ENCODE measurements at places on chromosomes 7 and 10.

DNA sequence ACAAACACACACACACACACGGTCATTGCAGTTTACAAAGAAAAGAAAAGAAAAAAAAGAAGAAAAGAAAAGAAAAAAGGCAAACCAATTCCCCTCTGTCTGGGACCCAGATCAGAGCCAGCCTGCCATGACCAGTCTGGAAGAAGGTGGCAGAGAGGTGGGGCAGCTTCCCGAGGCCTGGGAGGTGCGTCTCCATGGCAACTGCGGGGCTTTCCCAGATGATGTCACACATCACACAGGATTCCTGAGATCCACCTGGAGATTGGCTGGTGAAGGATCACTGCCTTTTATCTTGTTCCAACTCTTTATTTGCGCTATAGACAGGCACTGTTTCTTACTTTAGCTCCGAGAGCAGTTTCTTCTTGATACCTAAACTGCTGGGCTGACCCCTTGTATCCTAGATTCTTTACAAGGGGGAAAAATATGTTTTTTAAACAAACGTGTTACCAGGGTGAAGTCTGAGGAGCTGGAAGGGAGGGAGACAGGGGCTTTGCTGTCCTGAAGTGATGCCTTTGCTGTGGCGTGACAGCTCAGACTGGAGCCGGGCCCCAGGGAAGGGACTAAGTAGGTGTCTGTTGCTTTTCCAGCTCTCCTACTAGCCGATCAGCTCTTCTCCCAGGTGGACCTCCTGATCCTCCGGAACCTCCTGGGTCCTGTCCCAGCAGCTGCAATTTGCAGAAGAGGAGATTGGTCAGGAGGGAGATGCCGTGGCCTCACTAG, 298.5 kb downstream of the KLF6 start:
- DNase-seq: no peak

DNA sequence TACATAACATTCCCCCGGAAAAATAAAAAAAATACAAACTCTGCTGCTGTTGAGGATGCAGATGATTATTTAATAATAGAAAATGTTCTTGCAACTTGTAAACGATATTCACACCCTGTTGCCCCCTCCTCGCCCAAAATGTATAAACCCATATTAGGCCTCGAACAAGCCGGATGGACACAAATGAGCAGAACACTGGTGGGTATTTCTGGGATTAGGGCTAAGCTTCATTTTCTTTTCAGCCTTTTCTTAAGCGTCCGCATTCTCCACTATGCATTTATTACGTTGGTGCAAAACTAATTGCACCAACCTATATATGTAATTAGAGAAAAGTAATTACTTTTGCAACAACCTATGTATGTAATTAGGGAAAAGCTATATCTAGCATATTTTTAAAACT, 349 bp upstream of the GNG11 start:
- no peak for DNase-seq

- no peak for DNase-seq
Observed at GRCh38 chr10:76666891-76667290, 970.7 kb downstream of the KCNMA1 start.

DNA sequence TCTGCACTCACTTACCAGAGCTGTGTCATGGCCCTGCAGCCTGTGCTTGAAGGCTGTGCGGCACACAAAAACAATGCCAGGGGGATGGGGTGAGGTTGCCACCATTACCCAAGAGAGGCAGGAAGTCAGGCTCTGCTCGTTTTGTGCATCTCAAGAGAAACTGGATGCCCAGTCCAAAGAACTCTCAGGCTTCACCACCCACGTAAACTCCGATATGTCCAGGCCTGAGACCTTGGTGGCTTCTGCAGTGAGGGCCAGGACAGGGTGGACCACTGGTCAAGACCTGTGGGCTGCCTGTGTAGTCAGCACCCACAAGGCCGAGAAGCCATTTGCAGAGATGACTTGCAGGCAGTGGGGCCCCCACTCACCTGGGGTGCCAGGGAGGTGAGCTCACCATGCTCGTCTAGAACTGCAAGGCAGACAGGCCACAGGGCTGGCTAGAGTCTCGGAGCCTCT, 54.7 kb upstream of the EBF3 start:
- DNase-seq: no peak

DNA sequence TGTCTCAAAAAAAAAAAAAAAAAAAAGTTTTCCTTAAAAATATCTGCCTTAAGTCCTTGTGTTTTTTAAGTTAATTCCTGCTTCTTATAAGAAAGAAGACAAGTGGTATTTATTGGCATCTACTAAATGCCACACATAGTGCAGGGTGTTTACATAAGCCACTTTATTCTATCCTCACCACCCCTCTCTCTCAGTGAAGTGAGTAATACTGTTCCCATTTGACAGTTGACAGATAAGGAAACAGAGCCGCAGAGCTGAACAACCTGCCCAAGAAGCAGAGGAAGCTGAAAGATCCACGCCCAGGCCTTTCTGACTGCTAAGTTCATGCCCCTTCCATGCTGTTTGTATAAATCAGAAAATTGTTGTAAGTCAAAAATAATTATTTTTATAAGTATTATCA, 54.1 kb downstream of the ABLIM1 start:
- DNase-seq: no peak

DNA sequence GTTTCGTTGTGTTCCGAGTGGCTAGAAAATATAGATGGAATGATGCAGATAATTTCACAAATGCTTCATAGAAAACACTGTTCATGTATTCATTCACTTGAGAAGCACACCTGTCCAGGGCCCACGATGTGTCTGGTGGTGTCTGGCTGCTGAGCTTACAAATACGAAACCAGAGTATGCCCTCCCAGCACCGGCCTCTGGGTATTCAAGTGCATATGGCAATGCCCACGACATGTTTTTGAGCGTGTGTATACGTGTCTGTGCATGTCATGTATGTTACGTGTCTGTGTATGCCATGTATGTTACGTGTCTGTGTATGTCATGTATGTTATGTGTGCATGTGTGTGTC, 37.9 kb downstream of the IL2RA start:
- DNase-seq: no peak

GRCh38 chr10:14532473-14533251, 201.9 kb upstream of the FRMD4A start:
- no peak for DNase-seq

DNA sequence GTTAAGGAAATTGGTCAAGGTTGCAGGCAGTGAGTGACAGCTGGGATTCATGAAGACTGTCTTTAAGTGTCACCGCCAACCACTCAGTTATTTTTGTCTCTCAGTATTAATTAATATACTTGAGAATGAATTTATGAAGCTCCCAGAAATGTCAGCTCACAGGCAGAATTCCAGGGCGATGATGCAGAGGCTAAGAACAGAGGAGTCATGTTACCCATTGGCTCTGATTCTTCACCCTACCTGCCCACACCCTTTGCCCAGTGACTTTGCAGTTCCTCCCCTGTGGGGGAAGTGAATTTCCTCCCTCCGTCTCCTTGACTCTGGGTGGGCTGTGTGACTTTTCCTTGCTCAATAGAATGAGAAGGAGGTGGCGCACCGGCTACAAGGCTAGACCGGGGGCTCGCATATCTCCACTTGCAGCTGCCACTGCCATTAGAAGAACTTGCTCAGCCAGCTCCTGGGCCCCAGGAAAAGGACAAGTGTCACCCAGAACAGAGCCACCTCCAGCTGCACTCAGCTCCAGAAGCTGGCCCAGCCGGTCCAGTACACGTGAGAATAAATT, 157.1 kb upstream of the PRKCQ start:
- DNase-seq: no peak

DNA sequence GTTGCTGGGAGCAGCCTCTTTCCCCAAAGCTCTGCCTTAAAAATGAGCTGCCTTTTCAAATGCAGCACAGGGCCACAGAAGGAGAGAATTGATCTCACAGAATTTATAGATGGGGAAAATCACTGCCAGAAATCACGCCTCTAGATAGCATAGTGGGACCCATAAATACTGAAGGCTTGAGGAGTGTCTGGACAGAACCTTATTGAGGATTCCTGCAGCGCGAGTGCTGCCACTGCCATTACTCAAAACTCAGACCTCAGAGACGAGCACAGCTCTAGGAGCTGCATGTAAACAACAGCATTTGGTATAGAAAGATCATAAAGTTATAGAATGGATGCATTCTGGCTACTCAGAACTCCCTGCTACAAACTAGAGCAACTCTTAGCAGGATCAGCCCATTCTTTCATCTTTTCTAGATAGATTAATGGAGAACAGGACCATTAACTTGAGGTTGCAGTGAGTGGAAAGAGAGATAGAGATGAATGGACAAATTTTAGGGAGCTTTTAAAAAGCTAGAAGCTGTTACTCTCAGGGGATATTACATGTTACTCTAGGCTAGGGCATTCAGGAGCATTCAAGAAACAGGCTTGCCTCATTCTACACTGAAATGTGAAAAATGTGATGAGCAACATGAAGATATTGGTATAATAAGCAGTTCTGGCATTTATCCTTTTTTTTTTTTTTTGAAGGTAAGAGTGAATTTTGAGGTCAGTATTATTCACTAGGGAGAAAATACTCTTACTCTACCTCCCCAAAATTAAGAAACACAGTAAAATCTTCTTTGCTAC, 267.2 kb upstream of the SLC26A5 start:
- no peak for DNase-seq

DNA sequence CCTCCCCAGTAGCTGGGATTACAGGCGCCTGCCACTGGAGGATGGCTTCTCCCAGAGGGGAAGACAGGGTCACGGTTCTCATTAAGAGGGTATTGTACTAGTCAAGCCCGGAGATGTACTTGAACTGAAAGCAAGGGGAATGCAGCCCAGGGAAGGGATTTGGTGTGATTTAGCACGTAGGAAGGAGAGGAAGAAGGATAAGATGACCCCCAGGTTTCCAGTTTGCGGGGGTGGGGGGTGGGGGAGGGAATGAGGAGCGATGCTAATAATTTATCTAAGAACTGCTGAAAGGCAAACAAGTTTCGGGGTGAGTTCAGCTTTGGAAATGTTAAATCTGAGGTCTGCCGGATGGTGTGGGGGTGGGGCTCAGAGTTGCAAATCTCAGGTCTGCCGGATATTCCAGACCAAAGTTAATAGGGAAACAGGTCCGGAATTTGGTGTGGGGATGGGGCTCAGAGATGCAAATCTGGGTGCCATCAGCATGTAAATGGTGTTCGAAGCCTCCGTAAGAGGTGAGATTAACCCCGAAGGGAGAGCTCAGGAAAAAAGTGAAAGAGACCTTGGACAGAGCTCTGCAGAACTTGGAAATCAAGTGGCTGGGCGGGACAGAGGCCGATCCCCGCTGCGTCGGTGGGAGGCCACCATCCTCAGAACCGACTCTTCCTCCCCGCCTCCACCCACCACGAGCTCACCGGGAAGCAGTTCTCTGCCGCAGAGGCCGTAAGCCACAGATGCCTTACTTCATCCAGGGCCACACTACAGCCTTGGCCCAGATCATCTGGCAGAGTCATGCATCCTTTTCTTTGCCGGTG, 1.6 kb upstream of the SEPHS1 start:
- peak; percentile 79 for DNase-seq

- DNase-seq: peak; percentile 76
Observed at GRCh38 chr10:34078745-34079470, 736.2 kb downstream of the PARD3 start.

DNA sequence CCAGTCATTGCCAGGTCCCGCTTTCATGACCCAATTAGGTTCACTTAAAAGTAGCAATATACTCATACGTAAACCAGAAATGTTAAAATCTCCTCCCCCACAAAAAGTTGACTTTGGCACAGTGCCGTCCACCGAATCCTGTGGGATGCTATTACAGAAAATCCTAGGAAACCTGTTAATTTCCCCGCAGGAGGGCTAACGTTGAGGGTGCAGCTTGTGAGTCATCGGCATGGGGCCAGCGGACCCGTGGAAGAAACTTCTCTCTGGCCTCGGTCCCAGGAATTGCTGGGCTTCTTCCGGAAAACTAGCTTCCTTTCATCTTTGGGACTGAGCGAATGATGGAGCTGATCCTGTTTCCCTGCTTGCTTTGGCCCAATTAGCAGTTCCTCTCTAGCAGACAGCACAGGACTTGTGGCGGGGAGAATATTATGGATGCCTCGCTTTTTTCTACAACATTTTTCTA, 13.5 kb downstream of the CRYGN start:
- peak; percentile 78 for DNase-seq

- no peak for DNase-seq
Observed at GRCh38 chr10:62689712-62690111, 114.8 kb upstream of the ADO start.

DNA sequence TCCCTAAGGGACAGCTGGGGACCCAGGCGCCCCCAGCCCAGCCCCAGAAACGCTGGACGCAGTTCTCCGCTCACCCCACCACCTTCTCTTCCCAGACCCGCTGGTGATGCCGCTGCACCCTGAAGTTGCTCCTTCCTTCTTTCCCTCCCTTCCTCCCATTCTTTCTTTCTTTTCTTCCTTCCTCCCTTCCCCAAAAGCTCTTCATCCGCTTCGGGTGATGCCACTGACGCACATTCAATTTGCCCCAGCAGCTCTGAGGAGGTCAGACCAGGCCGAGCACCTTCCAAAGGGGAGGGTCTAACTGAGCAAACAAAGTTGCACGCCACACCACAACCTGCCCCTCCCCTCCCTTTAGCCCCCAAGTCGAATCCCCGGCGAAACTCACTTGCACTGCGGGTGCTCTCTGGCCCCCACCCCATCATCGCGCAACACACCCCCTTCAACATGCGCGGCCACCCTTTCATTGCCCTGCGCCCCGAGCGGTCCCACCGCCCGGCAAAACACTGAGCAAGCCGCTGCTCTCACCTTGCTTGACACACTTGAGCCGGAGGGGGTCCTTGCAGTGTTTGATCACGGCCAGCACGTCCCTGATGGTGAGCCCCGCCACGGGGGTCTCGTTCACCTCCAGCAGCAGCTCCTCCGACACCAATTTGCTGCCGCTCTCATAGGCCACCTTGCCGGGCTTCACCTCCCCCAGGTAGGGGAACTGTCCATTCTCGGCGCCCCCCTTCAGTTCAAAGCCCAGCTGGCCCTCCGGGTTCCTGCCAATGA, 787 bp downstream of the MAGI2 start:
- DNase-seq: no peak

DNA sequence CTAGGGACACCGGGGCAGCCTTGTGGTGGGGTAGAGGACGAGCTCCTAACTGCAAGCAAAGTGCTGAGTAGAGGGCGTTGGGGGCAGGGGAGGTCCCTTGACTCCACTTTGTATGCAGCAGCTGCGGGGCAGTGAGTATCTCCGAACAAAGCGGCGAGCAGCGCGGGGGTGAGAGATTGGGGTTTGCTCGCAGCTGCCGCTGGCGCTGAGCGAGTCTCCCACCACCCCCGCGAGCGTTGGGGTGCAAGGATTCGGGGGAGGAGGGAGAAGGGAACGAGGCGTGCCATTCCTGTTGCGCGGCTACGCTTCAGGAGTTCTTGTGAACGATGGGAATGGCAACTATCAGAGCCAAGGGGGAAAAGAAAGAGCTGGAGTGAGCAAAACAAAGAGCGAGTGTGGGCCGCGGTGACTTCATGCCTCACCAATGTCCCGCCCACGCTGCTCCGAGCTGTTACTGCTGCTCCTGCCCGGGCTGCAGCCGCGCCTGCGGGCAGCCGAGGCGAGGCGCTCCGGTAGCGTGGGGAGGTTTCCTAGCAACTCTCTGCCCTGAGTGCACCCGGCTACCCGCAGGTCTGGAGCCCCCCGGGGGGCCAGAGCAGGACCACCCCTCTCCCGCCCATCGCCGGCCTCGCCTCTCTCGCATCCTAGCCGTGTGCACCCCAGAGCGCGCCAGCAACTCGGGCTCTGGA, at the start of gene ITGB8:
ITGB8 (plus strand) TSS at position 662 of the 689 bp plus-strand sequence. CDS start 907 bp downstream, outside the sequence.
- peak; percentile 93 for DNase-seq

Measured in right hindlimb (tissue), 1 donor.